HepG2 (cell line): ENCODE measurements at places on chromosomes 1 and 21.

- DNase-seq = no peak
Measured at GRCh38 chr1:43316738-43317520, 16.1 kb downstream of the TIE1 start.

DNA sequence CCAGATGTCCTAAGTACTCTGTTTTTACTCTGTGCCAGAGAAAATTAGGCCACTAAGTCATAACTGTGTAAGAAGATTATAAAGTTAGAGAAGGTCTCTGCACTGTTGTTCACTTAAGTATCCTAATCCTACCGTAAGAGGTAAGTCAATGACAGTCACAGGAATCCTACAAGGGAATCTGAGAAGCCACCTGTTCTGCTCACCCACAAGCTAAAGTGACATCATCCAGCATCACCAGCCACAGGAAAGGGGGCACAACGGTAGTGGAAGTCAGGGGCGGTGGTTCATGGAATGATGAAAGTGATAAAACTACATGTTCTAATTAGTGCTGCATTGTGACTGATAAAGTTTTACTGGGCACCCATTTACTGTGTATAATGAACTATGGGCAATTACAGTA, 92.7 kb downstream of the PLD5 start:
- DNase-seq = no peak

GRCh38 chr1:11053758-11054137, 6.1 kb downstream of the SRM start:
- no peak for DNase-seq

GRCh38 chr1:12272770-12273169, 42.9 kb downstream of the VPS13D start:
- DNase-seq = no peak

DNA sequence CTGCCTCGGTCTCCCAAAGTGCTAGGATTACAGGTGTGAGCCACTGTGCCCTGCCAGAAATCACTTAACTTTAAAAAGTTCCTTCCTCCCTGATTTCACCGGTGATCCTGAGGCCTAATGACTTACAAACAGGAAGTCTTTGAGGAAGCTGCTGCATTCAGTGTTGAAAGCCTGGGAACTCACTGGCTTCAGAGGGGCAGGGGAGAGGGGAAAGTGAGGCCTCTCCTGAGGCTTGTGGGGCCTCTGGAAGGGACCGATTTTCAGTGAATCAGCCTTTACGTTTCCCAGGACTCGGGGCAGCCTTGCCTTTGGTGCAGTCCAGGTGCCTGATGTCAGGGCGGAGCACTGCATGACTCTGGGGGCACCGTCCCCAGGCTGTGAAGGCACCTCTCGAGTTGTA, 30.1 kb upstream of the ARHGEF10L start:
- no peak for DNase-seq

GRCh38 chr1:24117722-24118409, 5.9 kb upstream of the MYOM3 start:
- DNase-seq = peak; percentile 54

GRCh38 chr21:18164933-18165332, 79.7 kb upstream of the CHODL start:
- DNase-seq = no peak

- DNase-seq = no peak
Measured at GRCh38 chr1:55050283-55050682, 10.9 kb downstream of the PCSK9 start.
